ENCODE measurements at places on chromosomes 1 and 21. TPM values are rescaled to one million over a fixed set of nuclear protein-coding genes. Genes with fewer than 3 reads are reported as not detected.

DNA sequence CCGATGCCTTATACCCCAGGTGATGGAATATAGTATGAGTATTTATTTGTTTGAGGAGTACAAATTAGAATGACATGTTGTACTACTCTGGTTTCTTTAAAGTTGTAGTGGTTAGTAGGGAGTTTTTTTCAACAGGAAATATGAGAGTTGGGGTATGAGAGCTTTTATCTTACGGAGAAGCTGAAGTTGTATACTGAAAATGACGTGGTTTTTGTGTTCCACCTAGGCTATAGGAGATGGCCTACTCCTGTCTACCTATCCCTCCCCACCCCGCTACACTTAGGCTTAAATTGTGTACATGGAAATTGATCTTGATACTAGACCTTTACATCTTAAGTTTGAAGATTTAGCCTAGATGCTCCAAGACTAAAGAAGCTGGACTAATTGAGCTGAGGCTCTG lies 6.8 kb upstream of the HAX1 start:
- no peak for DNase-seq

DNA sequence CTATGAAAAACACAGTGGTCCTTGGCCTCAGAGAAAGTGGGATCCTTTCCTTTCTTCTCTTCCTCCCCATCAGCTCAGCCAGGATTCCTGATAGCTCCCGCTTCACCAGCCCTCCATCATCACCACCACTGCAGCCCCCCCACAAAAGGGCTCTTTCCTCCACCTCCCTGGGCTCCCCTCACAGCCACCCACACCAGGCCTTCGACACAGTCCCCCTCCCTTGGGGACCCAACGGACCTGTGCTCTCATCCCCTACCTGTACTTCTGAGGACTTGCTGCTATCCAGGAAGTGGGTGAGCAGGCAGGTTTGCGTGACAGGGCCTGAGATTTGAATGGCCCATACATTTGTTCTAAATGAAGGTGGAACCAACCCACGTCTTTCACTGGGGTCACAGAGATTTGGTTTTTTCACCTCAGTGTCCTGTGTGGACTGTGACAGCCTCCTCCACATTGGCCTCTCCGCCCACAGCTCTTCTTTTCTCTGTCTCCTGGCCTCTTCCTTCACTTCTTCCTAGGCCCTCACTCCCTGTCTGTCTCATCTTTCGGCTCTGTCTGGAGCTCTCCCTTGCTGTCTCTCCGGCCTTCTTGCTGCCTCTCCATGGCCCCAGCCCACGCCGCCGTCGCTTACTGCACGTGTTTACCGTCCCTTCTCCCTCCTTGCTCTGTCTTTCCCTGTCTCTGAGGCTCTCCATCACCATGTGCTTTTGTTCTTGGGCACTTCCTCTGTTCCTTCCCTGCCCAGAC lies 238.6 kb downstream of the FOXD2 start:
- DNase-seq, result no peak

GRCh38 chr21:22711636-22712035 lies 1713.4 kb downstream of the NCAM2 start:
- DNase-seq, result no peak

GRCh38 chr1:232905331-232906034 lies 44.9 kb upstream of the NTPCR start:
- DNase-seq, result peak; percentile 7

GRCh38 chr1:165988817-165989216 lies 161.4 kb downstream of the UCK2 start:
- no peak for DNase-seq

- DNase-seq, result no peak
Measured at GRCh38 chr1:212951126-212951946, 995 bp downstream of the VASH2 start.

GRCh38 chr1:15876357-15877055 lies 29.0 kb downstream of the SPEN start:
- peak; percentile 31 for DNase-seq

DNA sequence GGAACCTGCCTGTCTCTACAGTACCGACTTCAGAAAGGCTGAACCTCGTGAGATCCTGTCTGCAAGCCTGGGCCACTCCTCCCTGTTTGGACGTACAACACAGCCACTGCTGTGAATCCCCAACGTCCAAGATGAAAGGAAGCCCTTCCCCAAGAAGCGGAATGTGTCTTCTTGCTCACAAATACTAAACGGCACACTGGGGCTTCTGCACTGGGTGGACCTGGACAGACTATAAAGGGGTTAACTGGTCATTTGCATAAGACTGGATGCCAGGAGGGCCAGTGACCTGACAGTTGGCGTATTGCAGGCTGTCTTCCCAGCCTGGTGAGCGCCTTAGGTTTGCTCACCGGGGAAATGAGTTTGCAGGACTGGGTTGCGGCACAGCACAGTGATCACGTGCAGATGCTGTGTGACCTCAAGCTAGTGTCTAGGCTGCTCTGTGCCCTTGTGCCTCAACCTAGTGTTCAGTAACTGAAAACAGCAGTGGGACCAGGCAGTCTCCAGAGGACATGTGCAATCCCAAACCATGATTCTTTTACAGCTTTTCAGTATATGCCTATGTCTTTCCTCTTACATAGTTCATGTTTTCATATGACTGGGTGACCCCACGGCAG lies 19.5 kb upstream of the AJAP1 start:
- DNase-seq, result no peak

The LCE1E gene
- not detected for total RNA-seq

The INKA2 gene
- 4.5 TPM for total RNA-seq

The TMEM269 gene
- total RNA-seq, result under 0.01 TPM

The LENEP gene
- 0.43 TPM for total RNA-seq

The NR1I3 gene
- total RNA-seq, result not detected

Data from fibroblast of villous mesenchyme (primary cell).